CD4-positive, alpha-beta T cell treated with Interferon alpha-2 for 1 hour (primary cell): ENCODE measurements at places on chromosomes 7 and 10.

- DNase-seq: no peak
Measured at GRCh38 chr7:123075838-123076467, 80.5 kb upstream of the TAS2R16 start.

- no peak for DNase-seq
Measured at GRCh38 chr7:120992272-120992964, 3.9 kb downstream of the CPED1 start.

- DNase-seq: no peak
Measured at GRCh38 chr7:116861717-116862116, 670 bp upstream of the CAPZA2 start.

GRCh38 chr10:110833234-110833940, 38.3 kb upstream of the PDCD4 start:
- DNase-seq: no peak

- no peak for DNase-seq
Measured at GRCh38 chr7:24133691-24134090, 150.3 kb upstream of the NPY start.

- DNase-seq: no peak
Measured at GRCh38 chr10:130573446-130573845, 437.3 kb downstream of the GLRX3 start.

GRCh38 chr7:148232784-148233183, 357.8 kb upstream of the C7orf33 start:
- DNase-seq: no peak

GRCh38 chr10:98318861-98319260, 50.9 kb upstream of the LOXL4 start:
- no peak for DNase-seq

DNA sequence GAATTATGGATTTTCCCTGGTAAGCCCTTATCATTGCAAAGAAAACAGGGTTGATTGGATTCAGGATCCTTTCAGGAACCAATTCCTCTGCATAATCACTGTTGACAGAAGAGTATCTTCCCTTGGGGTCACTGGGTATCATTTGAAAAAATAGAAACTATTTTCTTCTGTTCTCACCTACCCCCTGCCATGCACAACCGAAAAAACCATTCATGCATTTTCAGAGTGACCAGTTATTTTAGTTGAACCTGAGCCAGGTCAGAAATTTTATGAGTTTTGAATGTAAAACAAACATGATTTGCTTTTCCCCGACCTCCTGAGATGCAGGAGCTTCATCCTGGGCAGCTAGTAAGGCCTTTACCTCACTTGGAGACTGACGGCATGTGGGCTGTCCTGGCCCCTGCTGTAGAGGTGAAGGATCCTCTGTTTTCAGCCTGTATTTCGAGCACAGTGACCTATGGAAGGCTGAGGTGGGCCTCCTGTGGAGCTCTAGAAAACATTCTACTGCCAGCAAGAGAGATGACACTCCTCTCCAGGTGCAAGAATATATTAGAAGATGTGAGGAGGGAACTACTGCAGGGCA, 30.1 kb downstream of the TMEM178B start:
- DNase-seq: no peak

- no peak for DNase-seq
Measured at GRCh38 chr10:44053391-44053790, 331.5 kb downstream of the CXCL12 start.

DNA sequence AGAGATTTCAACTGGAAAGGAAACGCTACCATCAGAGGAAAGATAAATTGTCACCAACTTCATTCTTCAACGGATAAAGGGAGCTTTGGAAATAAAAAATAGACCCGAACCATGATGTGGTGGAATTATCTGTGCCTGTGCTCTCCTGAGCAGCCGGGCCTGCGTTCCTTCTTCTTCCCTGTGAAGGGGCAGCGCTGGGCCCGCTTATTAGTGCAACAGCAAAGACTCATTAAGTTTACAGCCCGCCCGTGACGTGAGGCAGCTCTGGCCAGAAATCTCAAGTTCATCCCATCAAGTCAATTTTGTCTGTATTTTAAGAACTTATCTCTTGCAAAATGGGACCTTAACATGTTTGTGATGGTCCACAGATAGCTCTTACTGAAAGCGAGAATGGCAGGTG, 193.7 kb downstream of the ADARB2 start:
- no peak for DNase-seq

DNA sequence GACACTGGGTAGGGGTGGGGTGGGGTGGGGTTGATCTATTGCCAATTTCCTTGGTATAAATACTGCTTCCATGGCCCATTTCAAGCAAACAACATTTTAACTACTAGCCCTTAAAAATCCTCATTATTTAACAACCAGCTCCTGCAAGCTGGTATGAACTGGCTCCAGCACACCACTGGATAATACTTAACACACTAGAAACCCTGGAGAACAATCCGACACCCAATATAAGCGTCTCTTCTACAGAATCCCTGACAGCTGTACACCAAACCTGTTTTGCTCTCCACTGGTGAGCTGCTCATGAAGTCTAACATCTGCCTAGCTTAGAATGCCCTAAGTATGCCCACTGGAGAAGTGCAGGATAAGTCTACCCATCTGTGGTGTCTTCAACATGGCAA, 116.8 kb downstream of the HIPK2 start:
- DNase-seq: no peak

DNA sequence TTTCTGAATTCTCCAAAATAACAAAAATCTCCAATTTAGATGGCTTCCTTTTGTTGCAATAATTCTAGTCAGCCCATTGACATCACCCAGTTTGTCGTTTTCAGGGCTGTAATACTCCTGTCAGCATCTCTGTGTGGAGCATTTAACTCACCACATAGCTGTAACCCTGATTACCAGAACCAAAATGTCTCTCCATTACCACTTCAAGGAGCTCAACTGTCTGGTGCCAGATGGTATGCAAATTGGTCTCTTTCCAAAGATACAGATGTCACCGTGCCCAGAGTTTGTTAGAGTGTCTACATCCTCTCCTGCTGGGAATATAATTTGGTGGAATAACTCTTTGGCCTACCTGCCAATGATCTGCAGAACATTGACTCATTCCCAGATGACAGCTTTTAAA, 350.3 kb upstream of the POT1 start:
- no peak for DNase-seq

DNA sequence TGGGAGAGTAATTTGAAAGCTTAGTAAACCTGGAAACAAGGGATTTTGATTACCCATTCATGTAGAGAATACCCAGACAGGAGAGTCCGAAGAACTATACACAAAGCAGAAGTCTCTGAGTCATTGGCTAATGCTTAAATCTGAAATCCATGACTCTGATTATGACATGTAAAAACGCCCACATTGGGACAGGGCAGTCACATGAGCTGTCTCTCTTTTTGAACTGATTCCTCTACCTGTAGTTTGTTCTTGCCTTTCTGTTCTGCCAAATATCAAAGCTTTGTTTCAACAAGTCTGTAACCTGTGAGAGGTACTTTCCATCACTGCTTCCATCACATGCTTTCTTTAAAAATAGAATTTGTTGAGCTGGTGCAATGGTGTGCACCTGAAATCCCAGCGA, 4.3 kb upstream of the GPNMB start:
- no peak for DNase-seq

DNA sequence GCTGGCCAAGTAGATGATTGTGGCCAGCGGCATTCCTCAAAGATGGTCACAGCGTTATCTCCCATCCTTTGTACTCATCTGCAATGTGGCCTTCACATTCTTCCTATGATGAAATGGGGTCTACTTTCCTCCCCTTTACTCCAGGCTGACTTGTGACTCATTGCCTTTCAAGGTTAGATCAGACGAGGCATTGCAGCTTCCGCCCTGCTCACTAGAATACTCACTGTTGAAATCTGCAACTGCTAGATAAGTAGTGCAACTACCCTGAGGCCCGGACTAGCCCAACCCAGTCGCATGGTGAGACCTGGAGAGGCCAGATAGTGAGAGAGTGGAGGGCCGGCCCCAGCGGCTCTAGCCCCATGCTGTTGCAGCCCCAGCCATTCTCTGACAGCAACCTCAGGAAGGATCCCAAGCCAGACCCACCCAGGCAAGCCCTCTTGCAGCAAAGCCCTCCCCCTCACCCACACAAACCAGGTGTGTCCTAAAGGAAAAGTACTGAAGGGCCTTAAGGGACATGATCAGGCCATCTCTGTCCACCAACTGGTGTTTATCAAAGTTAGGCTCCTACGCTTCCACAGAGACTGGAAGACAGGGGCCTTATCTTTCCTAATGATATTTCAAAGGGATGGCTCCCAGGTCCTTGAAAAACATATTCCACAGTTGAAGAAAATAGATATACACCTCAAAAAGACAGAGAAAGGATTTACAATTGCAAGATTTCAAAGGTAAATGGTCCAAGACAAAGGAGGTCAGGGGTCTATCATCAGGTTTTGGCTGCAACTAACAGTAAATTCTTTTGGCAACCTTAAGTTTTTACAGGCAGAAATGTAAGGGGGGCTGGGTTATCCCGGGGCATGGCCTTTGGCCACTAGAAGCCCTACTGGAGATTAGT, 107.2 kb upstream of the TRIM24 start:
- no peak for DNase-seq

- peak; percentile 66 for DNase-seq
Measured at GRCh38 chr10:22655312-22655981, 58.9 kb downstream of the PIP4K2A start.

- no peak for DNase-seq
Measured at GRCh38 chr10:110625356-110625894, 18.7 kb upstream of the RBM20 start.

- DNase-seq: no peak
Measured at GRCh38 chr10:128594688-128595087, 468.5 kb upstream of the MKI67 start.

DNA sequence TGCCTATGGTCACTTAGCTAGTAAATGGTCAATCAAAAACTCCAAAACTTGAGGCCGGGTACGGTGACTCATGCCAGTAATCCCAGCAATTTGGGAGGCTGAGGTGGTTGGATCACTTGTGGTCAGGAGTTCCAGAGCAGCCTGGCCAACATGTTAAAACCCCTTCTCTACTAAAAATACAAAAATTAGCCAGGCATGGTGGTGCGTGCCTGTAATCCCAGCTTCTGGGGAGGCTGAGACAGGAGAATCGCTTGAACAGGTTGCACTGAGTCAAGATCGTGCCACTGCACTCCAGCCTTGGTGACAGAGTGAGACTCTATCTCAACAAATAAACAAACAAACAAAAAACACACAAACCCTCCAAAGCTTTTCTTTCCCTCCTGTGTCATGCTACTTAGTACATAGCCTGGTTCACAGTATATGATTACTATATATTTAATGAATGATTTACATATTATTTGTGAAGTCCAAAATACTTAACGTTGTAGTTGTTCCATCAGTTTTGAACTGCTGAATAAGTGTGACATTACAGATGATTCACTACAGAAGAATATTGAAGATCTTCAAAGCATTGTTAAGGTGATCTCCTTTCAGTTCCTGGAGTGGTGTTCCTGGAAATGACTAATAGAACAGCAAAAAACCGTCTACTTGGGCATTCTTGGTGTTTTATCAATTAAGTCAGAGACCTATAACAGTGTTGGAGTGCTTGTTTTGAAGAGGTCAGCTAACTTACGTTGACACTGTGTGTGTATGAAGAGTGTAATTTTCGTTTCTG, 72.9 kb downstream of the ADK start:
- peak; percentile 50 for DNase-seq
